RPMI7951 (cell line): ENCODE measurements at places on chromosomes 11 and 22.

- DNase-seq = no peak
Observed at GRCh38 chr22:17930455-17931313, 93.7 kb downstream of the MICAL3 start.

GRCh38 chr22:48724899-48725298, 1102.8 kb downstream of the BRD1 start:
- no peak for DNase-seq

GRCh38 chr11:72683782-72684200, 9.6 kb upstream of the PDE2A start:
- peak; percentile 19 for DNase-seq

- no peak for DNase-seq
Observed at GRCh38 chr11:80024119-80024518, 583.3 kb upstream of the TENM4 start.
